Activated naive CD8-positive, alpha-beta T cell treated with anti-CD3 and anti-CD28 coated beads, Interleukin-2, amount 50 U/mL, for 16 hours (primary cell): ENCODE measurements at places on chromosomes 5 and 9.

DNA sequence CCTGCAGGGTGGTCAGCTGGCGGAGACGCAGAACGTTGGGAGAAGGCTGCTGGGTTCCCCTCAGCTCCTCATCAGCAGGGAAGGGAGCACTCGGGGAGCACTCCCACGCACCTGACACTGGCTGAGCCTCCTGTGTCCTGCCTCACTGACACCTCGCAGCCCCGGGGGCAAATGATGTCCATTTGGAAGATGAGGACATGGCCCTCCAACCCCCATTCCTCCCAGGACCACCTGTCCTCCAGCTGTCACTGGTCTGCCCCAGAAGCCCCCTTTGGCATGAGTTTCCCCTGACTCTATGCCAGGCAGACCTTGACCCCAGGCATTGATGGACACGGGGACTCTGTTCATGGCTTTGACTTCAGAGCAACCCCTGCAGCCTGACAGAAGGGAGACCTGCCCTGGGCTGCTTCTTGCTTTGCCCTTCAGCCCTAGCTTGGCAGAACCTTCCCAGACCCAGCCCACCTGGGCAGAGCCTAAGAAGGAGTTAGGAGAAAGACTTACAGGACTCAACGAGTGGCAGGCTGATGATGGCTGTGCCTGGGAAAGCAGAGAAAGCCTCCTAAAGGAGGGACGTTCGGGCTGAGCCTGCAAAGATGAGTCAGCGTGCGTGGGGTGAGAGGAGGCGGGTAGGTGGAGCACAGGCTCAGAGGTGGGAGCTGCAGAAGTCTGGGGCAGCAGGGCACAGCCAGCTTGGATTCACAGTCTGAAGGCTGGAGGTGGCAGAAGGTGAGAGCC is 90.6 kb downstream of the LMX1B start:
- DNase-seq: no peak

DNA sequence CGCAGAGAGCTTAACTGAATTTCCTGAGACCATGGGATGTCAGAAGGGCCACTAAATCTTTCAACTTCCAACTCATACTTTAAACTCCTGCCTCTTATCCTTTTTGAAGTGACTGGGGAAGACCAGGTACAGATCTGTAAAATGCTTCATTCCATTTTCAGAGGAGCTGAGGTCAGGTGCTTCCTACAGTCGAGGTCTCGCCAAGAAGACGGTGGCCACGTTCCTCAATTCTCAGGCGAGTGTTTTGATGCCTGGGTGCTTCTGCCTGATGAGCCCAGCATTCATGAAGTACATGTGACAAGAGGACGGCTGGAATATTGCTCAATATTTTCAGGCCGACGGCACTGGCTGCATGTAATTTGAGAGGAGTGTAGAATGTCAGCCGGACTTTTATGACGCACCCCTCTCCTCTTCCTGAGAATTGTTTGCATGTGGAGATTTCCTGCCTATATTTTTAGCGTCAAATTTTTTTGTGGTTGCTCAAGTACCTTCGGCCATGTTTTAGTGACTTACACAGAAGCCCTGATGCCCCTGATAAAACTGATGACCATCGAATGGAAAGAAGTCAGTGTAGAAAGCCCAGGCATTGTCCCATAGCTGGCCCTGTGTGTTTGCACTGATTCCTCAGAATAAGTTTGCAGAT is 38.8 kb upstream of the GLRX start:
- no peak for DNase-seq

DNA sequence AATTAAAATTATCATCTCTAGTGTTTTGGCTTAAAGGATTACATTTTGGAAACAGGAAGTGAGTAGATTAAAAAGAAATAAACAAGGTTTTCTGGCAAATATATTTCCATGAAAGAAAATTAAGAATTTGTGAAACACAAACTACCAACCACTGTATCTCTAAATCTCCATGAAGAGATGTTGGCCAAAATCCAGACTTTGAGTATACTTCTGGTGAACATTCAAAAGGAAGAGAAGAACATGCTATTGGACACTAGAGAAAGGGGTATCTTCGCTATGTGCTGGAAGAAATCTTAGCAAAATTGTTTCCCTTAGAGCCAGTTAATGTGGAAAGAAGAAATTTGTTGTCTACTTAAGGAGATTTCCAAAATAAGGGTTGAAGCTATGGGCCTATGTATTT is 710.4 kb upstream of the CTNND2 start:
- DNase-seq: no peak

- DNase-seq: no peak
These were observed 17.8 kb upstream of the B4GALT1 start for GRCh38 chr9:33184963-33185362.

DNA sequence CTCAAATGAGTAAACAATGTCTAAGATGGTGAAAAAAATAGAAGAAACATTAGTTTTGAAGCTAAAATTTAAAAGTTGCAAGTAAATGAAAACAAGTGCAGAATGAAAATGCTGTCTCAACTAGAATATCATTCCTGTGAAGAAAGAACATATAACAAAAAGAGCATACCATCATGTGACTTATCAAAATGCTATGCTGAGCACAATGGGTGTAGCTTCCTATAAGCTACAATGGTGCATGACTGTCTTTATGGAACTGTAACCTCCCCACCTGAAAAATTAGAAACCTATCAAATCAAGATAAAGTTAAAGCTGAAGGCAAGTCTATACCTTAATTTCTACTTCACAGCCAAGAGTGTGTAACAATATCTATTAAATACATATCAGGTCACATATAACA is 192.0 kb downstream of the AP3B1 start:
- DNase-seq: no peak

DNA sequence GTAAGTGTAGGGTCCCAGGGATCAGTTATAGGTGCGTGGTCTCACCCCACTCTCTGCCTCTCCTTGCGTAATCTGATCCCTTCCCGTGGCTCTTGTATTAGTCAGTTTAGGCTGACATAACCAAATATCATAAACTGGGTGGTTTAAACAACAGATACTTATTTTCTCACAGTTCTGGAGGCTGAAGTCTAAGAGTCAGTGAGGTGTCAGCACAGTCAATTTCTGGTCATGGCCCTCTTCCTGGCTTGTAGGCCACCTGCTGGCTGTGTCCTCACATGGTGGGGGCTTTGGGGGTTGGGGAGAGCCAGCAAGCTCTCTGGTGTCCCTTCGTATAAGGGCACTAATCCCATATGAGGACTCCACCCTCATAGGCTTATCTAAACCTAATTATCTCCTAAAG is 32.3 kb downstream of the CARTPT start:
- no peak for DNase-seq

- DNase-seq: no peak
These were observed 503.6 kb upstream of the TUSC1 start for GRCh38 chr9:26181836-26182235.
